ENCODE measurements at places on chromosomes 12 and 14.

DNA sequence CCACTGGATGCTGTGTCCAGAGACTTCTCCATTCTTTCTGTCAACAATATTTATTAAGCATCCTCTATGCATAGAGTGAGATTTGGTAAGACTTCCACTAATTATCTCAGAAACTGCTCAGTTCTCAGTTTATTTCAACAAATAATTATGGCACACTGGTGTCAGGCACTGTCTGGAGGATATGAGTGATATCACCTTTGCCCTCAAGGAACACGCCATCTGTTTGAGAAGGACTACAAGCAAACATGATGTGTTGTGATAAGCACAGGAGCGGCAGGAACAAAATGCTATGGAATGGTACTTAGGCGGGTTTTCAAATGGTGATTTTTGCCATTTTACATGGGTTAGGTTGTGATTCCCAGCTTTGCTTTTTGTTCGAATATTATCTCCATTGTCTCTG lies 229.2 kb downstream of the DPF3 start:
- no peak for DNase-seq

DNA sequence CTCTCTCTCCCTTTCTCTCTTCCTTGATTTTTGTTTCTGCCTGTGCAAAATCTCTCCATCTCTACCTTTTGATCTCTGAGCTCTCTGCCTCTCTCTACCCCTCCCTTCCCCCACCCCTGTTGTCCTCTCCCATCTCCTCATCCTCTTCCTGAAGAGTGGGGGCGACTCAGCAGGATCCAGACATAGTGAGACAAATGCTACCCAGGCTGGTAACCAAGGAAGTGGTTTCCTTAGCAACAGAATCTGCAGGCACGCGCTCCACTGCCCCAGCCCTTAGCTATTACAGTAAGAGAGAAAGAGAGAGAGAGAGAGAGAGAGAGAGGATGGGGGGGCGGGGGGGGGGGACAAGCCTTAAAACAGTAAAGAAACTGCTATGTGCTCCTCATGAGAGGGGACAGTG lies 85.6 kb downstream of the CMKLR1 start:
- no peak for DNase-seq

- no peak for DNase-seq
Measured at GRCh38 chr14:37642125-37642524, 46.7 kb downstream of the TTC6 start.

DNA sequence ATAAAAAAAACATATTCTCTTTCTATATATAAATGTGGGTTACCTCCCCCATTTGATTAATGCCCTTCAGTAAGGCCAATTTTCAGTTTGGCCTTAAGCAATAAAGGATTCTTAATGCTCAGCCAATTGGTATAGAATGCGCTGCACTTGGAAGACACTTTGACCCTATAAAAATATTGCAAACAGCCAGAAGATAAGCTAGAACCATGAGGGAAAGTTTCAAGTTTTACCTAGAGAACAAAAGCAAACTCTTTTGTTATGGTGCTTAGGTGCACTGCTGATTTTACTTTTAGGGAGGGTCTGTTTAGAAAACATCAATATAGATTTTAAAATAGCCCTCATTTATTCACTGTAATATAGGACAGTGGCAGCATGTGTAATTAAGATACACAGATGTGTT lies 251.6 kb upstream of the SLC16A7 start:
- DNase-seq: no peak

DNA sequence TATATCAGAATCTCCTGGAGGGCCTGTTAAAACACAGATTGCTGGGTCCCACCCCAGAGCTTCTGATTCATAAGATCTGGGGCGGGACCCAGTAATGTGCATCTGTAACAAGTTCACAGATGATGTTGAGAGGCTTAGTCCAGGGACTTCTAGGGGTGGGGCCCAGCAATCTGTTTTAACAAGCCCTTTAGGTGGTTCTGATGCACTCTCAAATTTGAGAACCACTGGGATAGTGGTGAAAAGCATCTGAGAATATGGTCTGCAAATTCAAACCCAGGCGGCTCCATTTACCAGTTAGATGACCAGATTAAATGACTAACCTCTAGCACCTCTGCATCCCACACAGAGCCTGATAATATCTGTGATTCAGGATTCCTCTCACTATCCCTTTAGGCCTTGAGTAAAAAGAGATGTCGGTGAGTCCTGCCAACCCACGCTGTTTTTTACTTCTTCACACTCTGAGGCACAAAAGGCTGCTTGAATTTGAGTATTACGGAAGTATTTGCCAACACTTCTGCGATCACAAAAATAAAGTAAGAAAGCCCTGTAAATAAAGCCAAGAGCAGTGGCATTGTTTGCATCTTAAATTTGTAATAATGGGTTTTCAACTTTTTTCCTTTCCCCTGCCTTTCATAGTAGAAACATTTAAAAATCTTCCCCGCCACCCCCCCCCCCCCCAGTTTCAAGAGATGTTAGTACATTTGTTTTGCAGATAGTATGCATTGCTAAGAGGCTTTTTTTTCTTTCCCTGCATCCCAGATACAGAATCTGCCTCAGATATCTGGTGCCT lies 1.8 kb upstream of the FRS2 start:
- no peak for DNase-seq

DNA sequence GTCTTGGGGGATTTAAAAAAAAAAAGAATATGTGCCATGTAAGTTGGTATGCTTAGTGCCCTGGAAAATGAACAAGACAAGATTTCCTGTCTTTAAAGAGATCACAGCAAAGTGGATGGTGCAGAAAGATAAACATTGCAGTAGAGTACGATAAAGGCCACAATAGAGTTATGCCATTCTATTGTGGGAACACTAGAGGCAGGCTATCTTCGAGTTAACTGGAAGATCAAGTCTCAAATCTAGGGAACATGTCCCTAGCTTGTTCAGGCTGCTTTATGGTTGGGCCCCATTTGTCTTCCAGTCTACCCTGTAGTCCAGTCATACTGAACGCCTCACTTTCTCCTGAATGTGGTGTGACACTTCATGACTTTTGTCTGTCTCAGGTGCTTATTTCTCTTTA lies 18.7 kb upstream of the CCT2 start:
- no peak for DNase-seq

GRCh38 chr12:124543590-124544310 lies 23.7 kb downstream of the NCOR2 start:
- no peak for DNase-seq

- no peak for DNase-seq
Measured at GRCh38 chr12:129325566-129325965, 472.3 kb downstream of the GLT1D1 start.

- peak; percentile 94 for DNase-seq
Measured at GRCh38 chr12:46266869-46267574, 1.8 kb downstream of the SLC38A1 start.

- DNase-seq: no peak
Measured at GRCh38 chr14:96359959-96360358, 3.2 kb downstream of the ATG2B start.

DNA sequence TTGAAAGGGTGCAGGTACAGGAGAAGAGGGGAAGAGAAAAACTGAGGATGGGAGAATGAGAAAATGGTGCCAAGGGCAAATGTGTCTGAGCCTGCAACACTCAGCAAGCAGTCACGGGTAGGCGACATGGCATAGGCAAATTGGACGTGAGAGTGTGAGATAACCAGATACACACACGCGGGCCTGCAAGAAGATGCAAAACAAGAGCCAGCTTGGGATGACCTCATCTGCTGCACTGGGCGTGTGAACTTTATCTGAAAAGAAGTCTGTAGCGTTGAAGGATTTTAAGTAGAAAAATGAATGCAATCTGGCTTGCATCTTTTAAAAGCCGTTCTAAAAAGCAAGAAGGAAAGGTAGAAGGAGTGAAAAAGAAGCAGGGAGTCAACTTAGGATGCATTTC lies 160.4 kb downstream of the NTF3 start:
- no peak for DNase-seq

DNA sequence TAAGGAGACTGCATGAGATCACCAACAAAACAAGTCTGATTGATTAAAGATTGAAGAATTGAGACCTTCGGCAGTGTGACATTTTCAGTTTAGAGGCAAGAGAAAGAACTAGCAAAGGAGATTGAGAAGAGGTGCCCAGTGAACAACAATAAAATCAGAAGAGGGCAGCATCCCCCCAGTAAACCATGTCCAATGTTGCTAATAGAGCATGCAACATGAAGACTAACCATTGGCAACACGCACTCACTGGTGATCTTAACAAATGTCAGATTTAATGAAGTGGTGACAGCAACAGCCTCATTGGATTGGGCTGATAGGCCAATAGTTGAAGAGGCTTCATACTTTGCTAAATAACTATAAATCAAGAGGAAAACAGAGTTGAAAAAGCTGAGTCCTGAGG lies 20.7 kb upstream of the TAS2R14 start:
- DNase-seq: no peak
